HT1080 (cell line): ENCODE measurements at places on chromosomes 2 and 18.

GRCh38 chr2:22247466-22247865 lies 1123.7 kb downstream of the TDRD15 start:
- no peak for DNase-seq

- peak; percentile 92 for DNase-seq
Observed at GRCh38 chr2:25043241-25043867, 1.5 kb downstream of the EFR3B start.

- no peak for DNase-seq
Observed at GRCh38 chr2:226790011-226790410, 9.6 kb downstream of the IRS1 start.

- DNase-seq, result no peak
Observed at GRCh38 chr18:35808796-35809195, 163.7 kb upstream of the RMP24 start.
